Testis (tissue), 5 donors: ENCODE measurements at places on chromosomes 13 and 19. TPM values are rescaled to one million over a fixed set of nuclear protein-coding genes. Genes with fewer than 3 reads are reported as not detected.

Gene TBXA2R
- 1.8 TPM for polyA plus RNA-seq

DNA sequence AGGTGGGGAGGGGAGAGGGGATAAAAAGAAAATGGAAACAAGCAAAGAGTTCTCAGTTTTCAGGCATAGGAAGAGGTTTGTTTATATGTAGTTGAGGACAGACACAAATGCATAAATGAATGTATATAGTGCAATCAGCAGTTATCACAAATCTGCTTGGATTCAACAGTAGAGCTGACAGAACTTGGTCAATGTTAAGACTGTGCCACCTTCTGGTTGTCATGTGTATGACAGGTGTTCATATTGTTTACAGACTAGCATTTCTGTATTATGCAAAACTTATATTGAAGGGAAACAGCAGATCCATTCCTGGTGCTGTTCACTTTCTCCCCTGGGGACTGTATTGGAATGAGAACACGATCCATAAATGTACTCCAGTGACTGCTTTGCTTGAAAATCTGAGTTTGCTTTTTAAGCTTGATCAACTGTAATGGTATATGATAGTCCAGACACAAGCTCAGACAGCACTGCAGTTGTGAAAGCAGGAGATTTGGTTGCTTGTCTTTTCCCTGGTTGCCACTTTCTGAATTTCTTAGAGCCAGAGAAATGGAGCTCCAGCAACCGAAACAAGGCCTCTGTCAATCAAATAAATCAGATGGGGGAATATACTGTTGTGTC, 319.5 kb upstream of the OBI1 start:
- no peak overlapping the region for H3K4me3 ChIP-seq
- H3K27ac ChIP-seq = no peak overlapping the region
- no peaks in the 10 kb centered on the region for H3K4me1 ChIP-seq
- no peaks in the 10 kb centered on the region for H3K36me3 ChIP-seq
- H3K27me3 ChIP-seq = no peaks in the 10 kb centered on the region

DNA sequence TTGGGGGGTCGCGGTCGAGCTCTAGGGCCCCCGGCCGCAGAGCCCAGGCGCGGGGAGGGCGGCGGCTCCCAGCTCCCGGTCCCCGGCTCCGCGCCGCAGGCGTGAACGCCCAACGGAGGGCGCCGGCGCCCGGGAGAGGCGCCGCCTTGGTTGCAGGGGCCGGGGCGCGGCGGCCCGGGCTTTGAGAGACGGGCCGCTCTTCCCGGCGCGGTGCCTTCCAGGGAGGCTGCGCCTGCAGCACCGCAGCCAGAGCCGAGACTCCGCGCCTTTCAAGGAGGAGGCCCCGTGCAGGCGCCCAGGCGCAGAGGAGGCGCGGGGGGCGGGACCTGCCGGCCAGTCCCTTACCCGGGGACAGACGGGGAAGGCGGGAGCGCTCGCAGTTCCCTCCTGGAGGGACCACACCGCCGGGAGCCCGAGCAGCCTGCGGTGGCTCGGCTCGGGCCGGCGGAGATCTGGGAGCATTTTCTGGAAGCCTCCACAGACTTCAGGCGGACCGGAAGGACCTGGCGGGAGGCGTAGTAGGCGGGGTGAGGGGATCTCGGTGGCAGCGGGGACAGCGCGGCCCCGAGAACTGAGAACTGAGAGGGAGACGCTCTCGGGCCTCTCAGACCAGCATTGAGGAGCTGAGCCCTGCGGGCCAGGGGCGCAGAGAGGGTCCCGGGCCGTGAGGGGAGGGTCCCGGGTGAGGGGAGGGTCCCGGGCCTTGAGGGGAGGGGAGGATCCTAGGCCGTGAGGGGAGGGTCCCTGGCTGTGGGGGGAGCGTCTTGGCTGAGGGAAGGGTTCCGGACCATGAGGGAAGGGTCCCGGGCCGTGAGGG, 25.5 kb upstream of the MCF2L start:
- peak overlapping the region; percentile 56 for H3K4me3 ChIP-seq
- no peaks in the 10 kb centered on the region for H3K27me3 ChIP-seq
- peak overlapping the region; percentile 57 for H3K27ac ChIP-seq
- H3K36me3 ChIP-seq = no peaks in the 10 kb centered on the region
- no peaks in the 10 kb centered on the region for H3K4me1 ChIP-seq

DNA sequence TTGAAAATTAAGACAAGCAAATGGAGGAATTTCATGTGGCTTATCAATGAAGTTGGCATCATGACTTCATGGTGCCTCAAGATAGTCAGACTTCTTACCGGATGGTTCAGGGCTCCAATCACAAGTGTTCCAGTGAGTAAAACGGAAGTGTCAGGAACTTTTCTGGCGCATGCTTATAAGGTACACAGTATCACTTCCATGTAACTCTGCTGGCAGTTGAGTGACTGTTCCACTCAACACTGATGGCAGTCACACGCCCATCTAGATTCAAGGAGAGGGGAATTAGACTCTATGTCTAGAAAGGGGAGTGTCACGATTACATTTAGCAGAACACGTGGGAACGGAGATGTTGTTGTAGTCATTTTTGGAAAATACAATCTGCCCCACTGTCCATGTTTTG, 114.3 kb downstream of the KCTD15 start:
- no peak for DNase-seq
- H3K27me3 ChIP-seq = no peaks in the 10 kb centered on the region
- H3K27ac ChIP-seq = no peak overlapping the region
- no peaks in the 10 kb centered on the region for H3K4me1 ChIP-seq
- no peak overlapping the region for H3K4me3 ChIP-seq
- no peaks in the 10 kb centered on the region for H3K36me3 ChIP-seq

GRCh38 chr19:49014123-49014869, 2.6 kb downstream of the LHB start:
- DNase-seq = no peak
- no peak overlapping the region for H3K27ac ChIP-seq
- H3K36me3 ChIP-seq = no peaks in the 10 kb centered on the region
- H3K4me1 ChIP-seq = peaks cover 13% of the 10 kb centered on the region
- no peak overlapping the region for H3K4me3 ChIP-seq

- no peak for DNase-seq
- H3K36me3 ChIP-seq = no peaks in the 10 kb centered on the region
- H3K4me3 ChIP-seq = no peak overlapping the region
- no peak overlapping the region for H3K27ac ChIP-seq
- H3K4me1 ChIP-seq = no peaks in the 10 kb centered on the region
Observed at GRCh38 chr19:18141031-18141430, 11.9 kb upstream of the PIK3R2 start.
